ENCODE measurements at places on chromosomes 7 and 10.

DNA sequence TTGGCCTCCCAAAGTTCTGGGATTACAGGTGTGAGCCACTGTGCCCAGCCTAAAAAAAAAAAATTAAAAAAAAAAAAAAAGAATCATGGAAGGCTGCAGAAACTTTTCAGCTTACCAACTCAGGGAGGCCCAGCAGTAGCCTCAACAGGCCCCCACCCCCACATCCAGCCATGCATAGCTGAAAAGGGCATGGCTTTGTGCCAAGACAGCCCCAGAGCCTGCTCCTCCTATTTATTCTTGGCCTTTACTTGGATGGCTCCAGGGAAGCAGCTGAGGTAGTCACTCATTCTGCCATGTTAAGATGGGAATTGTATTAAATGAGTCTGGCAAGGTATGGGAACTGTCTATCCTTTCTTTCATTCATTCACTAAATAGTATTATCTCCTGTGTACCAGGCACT lies 13.7 kb upstream of the CNNM2 start:
- no peak for DNase-seq

DNA sequence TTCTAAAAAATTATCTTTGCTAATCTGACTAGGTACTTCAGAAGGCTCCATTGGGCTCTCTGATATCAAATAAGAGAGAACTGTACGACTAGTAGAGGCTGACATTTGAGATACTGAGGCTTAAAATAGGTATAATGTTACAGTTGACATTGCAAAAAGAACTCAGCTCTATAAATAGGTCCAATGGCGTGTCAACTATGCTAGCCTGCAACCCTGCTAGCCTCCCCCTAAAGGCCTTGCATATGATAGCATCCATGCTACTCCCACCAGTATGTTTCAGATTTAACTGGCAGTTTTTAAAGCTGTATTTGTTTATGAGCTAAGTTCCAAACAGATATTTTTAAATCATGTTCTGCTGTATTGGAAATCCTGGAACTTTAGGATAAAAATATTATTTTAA lies at the start of gene PPP1R3A:
TSS of gene PPP1R3A (minus strand) at position 64 of the 400 bp plus-strand sequence. CDS start at position 51, 13 bp downstream.
- no peak for DNase-seq

DNA sequence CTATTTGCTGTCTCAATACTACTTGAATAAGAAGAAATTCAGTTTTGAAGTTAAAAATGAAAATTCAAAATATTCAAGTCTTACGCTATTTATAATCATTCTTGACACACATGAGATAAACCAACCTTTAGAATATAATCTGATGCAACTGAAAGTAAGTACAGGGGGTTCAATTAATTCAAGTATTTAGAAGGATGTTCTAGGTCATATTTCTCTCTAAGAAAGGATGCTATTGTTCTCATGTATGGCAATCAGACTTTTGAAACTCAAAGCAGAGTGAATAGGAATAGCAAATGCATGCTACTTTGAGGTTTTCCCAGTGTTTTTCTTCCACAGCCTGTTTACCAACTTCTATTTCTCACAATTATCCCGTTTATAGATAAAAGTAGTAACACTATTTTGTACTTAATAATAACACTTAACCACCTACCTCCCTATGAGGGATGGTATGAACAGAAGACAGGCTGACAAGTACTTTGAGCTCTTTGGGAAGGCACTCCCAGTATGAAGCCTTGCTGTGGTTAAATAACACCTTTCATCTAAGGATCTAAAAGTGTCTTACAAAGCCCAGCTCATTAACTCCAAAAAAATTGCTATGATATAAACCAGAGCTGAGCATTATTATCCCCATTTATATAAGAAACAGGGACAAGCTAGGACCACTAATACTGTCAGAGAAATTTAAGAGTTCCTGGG lies 18.0 kb upstream of the SPOCK2 start:
- no peak for DNase-seq

GRCh38 chr10:8396675-8397074 lies 342.2 kb downstream of the GATA3 start:
- no peak for DNase-seq

- DNase-seq, result peak; percentile 90
These were observed 173.3 kb downstream of the PDE1C start for GRCh38 chr7:31896925-31897324.

DNA sequence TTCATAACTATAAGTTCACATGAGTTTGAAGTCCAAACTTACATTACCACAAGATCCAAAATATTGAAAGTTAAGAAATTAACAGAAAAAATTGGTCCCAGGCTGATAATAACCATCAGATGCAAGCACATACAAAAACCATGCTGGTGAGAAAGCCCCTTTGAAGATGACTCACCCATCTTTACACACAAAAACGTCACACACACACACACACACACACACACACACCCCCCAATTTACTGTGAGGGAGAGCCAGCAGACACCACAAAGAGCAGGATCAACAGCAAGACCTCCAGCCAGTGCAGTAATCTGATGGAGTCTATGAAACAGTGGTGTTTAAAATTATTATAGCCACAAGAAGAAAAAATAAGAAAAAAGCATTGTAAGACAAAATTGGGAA lies 50.1 kb upstream of the DRGX start:
- no peak for DNase-seq

GRCh38 chr7:24715661-24716479 lies 41.4 kb downstream of the GSDME start:
- DNase-seq, result no peak

DNA sequence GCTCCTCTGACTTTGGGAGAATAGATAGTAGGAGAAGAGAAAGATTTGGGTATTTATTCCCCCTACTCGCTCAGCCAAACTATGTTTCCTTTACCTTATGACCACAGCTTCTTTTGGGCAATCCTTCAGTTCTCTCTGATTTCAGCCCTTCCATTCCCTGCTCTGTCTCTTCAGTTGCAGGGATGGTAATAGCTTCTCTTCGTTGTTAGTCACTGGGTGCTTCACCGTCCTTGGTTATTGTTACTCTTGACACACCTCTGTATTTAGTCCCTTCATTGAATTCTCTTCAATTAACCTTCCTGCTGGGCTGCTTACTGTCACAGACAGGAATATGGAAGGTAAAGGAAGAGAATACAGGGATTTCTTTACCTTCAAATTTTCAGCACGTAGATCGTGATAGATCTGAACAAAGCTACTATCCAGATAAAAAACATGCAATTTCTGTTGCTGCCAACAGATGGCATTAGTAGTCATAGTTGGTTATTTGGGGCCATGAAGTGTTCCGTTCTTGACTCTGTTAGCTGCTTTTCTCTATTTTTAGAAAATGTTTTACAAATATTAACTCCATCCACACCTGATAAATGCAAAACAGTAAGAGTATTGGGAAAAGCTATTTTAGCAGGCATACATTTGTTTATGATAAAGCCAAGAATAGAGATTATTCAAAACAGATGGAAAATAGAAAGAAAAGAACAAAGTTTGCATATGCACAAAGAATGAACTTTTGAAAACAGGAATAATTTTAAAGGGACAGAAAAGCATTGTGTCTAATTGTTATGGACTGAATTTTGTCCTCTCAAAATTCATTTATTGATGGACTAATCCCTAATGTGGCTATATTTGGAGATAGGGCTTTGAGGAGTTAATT lies 14.0 kb upstream of the PTTG1IP2 start:
- peak; percentile 43 for DNase-seq

DNA sequence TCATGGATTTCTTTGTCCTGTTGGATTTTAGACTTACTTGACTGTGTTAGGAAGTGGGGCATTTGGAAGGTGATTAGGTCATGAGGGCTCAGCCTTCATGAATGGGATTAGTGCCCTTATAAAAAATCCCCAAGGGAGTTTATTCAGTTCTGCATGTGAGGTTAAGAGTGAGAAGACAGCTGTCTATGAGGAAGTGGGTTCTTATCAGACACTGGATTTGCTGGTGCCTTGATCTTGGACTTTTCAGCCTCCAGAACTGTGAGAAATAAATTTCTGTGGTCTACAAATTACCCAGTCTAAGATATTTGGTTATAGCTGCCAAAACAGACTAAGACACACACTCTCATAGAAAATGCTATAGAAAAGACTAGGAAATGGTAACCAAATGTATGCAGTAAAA lies 724.7 kb upstream of the FZD8 start:
- no peak for DNase-seq

GRCh38 chr7:156487811-156488533 lies 152.6 kb upstream of the RNF32 start:
- DNase-seq, result no peak

- no peak for DNase-seq
These were observed at the start of gene SUN1 for GRCh38 chr7:832167-832967. Gene SUN1, plus strand, starts transcription at chr7:832476. Its CDS starts 49 bp downstream, at chr7:832525.

DNA sequence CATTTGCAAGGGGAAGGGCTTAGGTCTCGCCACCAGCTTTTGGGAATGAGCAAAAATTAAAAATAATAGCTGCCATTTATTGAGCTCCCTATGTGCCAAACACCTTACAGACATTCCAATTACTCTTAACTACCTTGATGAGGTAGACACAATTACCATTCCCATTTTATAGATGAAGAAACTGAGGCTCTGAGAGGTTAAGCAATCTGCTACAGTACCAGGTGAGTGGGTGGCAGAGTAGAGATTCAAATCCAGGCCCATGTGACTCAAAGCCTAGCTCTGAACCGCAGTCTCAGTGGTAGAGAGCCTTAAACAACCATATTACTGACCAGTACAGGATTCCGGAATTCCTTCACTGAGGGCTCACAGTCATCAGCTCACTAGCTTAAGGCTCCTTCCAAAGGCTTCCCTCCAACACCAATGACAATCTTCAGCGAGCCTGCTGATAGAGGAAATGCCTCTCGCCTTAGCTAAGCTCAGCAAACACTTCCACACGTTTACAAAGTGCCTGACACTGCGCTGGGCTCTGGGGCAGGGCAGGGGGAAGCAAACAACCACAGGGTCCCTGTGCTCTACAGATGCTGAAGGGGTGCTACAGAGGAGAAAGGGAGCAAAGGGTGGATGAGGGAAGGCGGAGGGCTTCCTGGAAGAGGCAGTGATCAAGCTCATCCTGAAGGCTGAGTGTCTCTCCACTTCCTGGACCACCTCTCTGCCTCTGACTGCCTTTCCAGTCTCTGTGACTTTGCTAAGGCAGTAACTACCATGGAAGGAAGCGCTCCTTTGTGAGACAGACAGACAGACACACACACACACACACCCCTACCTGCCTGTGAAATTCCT lies 7.4 kb downstream of the LRRC20 start:
- no peak for DNase-seq

DNA sequence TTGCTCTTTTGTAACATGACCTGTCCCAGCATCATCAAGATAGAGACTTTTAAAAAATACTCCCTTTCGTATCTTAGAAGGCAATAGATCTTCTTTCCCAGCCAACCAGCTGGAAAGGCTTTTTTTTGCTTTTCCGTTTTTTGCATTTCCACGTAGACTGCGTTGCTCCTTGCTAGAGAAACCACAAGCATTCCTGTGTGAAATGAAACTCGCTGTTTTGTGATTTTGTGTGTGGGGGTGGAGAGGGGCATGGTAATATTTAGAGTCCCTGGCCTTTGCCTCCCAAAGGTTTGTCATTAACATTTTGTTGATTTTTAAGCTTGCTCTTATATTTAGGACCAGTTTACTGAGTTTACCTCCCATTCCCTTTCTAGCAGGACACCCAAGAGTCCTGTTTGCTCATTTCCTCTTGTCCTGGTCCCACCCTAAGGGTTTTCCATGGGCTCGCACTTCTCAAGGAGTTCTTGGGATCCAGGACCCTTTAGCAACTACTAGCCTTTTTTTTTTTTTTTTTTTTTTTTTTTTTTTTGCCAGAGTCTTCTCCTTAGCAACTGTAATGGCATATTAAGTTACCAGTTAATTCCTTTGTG lies 243.6 kb downstream of the BICC1 start:
- DNase-seq, result no peak

- DNase-seq, result no peak
These were observed 5.7 kb downstream of the CYP17A1 start for GRCh38 chr10:102831322-102832071.

- DNase-seq, result no peak
These were observed 68.9 kb upstream of the CCDC71L start for GRCh38 chr7:106729720-106730385.

DNA sequence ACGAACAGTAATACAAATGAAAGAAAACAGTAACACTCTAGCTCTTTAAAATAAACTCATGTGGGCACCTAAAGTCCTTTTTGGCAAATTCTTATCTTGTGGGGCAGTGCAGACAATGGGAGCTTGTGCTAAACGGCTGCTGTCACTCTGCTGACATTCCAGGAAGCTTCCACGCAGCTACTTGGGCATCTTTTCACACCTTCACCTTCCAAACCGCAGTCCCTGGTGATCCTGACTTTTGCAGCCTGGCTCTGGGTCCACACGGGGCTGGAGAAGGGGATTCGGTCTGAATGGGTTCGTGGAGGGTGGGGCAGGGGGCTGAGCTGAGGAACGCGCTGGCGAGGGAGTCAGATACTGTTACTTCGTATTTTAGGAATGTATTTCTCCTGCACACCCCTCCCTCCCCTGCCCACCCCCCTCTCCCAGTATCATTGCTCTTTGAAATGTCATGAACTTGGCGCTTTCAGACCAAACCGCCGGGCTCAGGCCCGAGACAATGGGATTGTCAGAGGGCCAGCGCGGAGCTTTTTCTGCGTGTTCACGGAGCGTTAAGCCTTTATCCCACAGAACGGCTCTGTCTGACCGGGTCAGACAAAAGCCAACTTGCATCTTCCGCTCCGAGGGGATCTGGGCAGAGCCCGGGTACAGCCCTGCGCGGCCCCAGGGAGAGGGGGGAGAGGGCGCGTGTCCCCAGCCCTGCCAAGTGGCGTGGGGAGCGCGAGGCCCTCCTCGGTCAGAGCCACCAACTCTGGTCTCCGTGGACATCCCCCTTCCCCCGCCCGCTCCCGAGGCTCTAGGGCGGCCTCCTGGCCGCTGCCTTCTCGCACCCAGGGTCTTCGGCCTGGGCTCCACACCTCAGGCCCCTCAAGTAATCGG lies 76.7 kb upstream of the EN2 start:
- no peak for DNase-seq

DNA sequence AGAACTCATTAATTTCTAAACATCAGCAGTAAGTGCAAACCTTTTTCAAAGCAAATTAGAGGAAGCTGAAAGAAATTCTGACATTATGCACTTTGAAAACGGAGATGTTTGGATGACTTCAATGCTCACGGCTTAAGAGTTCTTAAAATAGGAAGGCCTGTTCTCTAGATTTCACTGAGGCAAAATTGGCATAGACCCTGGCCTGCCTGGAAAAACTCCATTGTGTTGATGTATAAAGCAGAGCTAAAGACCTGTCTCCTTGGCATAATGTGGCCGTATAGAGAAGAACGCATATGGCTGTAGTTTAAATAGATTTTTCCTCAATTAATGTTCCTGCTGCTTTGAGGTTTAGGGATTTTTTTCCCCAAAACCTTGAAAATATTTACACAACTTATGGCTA lies 24.5 kb upstream of the AGMO start:
- no peak for DNase-seq

- no peak for DNase-seq
These were observed 99.4 kb downstream of the TAF3 start for GRCh38 chr10:7917736-7918135.

GRCh38 chr7:118232837-118233236 lies 8.3 kb downstream of the ANKRD7 start:
- DNase-seq, result no peak

GRCh38 chr10:78045237-78045636 lies 11.6 kb downstream of the RPS24 start:
- no peak for DNase-seq
